ENCODE measurements at places on chromosomes 4 and X. TPM values are rescaled to one million over a fixed set of nuclear protein-coding genes. Genes with fewer than 3 reads are reported as not detected.

Gene CCDC110
- total RNA-seq: 0.34 TPM

DNA sequence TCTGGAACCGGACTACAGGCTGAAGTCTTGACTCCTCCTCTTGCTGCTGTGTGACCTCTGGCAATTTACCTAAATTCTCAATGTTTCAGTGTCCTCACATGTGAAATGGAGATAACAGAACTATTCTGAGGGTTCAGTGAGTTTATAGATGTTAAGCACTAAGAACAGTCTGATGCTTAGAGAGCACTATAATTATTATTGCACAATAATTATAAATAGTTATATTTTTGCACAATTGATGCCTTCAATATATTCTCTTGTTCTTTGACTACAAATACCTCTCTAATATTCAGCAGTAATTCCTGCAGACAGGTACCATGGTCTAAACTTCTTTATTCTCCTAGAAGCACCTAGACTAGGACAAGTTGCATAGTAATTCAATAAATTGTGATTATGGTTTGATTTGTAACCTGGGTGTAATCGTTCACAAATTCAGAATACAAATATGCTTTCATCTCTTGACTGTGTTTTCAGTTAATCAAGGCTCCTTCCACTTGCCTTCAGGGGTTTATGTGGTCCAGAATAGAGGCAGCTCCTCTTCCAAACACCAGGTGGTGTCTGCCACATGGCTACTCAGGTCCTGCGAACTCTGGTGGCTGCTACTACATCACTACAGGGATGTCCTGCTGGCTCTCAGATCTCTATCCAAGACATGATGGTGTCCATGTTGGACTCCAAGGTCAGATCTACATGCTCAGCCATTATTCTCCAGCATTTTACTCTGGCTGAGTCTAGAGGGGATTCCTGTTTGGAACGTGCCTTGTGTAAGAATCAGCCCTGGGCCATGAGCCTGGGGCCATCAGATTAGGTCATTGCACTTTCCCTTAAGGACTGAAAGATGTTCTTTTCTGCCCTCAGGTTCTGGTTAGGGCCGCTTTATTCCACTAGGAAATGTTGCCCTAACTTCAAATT is 103.4 kb downstream of the QRFPR start:
- no peak for DNase-seq

GRCh38 chrX:23631136-23631535 is 36.2 kb upstream of the PRDX4 start:
- DNase-seq: no peak

DNA sequence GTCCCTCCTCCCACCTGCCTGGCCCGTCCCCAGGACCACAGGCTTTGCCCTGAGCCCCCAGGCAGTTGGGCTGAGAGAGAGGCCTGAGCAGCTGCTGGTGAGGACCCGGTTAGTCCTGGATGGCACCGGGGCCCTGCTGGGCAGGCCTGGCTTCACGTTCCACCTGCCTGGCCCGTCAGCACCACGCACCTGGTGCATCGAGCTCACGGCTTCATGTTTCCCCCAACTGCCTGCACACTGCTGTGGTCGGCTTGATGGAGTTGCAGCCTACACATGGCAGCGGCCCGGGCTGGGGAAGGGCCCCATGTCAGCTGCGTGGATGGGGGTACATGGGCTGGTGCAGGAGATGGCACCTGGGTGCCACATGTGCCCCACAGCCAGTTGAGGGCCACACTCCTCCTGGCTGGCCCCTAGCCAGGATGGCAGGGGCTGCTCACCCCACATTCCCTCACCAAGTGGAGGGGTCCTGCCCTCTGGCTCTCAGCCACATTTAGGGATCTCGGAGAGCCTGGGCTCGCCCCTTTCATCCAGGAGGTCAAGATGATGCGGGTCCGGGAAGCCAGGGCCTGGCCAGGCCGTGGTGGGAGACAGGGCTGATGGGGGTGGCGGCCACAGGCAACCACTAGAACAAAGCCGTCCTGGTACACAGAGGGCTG is 28.5 kb downstream of the NKX1-1 start:
- DNase-seq: no peak

GRCh38 chrX:132744470-132744869 is 214.0 kb downstream of the HS6ST2 start:
- no peak for DNase-seq

DNA sequence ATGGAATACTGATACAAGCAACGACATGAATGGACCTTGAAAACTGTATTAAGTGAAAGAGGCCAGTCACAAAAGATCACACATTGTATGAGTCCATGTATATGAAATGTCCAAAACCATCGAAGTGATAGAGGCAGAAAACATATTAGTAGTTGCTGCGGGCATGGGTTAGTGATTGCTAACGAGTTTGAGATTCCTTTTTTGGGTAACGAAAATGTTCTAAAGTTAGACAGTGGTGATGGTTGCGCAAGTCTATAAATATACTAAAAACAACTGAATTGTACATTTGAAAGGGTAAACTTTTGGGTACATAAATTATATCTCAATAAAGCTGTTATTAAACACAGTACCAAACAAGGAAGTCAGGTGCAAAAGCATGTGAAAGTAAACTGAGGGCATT is 234.5 kb downstream of the FBXW7 start:
- DNase-seq: no peak

DNA sequence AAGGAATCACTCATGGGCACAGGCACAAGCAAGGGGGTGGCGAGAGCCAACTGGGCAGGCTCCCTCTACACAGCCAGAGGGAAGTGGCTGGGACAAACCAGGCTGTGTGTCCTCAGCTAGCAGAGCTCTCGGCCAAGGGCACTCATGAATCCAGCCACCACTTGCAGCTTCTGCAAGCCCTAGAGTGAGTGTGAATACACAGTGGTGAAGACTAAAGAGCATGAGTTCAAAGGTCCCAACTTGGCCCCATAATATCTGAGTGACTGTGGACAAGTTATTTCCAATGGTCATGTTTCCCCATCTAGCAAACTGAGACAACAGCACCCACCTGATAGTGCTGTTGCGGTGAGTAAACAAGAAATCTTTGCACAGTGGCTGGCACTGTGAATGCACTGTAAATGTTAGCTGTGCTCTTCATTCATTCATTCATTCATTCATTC is 51.7 kb downstream of the ADGRG2 start:
- no peak for DNase-seq

DNA sequence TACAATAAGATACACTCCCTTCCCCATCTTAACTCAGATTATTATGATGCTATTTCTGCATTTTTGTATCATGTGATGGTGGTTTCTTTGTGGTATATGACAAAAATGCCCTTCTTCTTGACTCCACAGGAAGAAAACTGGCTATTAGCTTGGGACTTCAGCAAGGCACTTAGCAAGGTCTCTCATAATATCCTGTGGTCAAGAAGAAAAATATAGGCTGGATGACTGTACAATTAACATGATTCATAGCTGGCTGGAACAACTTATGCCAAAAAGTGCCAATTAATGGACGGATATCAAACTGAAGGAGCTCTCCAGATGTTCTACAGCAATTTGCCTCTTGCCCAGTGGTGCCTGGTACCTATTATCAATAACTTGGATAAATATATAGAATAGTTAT is 2.3 kb upstream of the MID1IP1 start:
- DNase-seq: no peak

- DNase-seq: no peak
Measured at GRCh38 chr4:75598390-75598789, 31.9 kb downstream of the CDKL2 start.

Gene PRAF2
- 17.1 TPM for total RNA-seq

- DNase-seq: no peak
Measured at GRCh38 chrX:12042615-12043014, 95.7 kb upstream of the FRMPD4 start.

DNA sequence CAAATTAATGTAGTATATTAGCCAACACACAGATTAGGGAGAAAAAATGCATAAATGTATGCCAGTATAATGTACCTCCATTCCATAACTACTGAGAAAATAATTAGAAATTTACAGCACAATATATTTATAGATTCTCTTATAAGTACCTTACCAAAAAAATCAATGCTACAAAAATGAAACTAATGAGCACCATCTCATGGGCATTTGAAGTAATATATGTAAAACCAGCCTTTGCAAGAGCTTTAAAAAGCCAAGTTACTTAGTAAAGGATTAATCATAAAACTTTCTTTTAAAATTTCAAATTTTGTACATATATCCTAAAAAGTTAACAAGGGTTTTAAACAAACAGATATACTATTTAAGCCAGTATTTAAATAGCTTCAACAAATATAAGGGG is 43.2 kb downstream of the LRBA start:
- no peak for DNase-seq

Gene DDX60
- total RNA-seq: 11.9 TPM

DNA sequence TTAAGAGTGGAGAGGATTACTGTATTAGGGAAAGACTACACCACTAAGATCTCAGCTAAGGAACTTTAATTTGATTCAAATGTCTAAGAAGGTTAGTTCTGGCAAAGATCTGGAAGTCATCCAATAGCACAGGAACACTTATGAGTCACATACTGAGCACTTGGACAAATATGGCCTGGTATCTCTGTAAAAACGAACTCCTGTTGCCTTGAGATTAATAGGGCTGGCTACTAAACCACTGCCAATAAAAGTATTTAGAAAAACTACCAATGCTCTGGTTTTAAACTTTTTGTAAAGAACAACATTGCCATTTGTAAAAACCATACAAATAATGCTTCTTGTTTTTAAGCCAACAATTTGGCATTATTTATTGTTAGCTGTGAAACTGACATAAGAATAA is 70.5 kb downstream of the SEC24D start:
- no peak for DNase-seq

- no peak for DNase-seq
Measured at GRCh38 chr4:294732-295131, 10.5 kb downstream of the ZNF732 start.

GRCh38 chr4:188624370-188624769 is 485.1 kb downstream of the TRIML1 start:
- no peak for DNase-seq

Gene NXF3
- not detected for total RNA-seq

Gene NXF2
- not detected for total RNA-seq

Gene ZFP92
- total RNA-seq: 0.08 TPM

Gene MRPS18C
- 18.0 TPM for total RNA-seq

DNA sequence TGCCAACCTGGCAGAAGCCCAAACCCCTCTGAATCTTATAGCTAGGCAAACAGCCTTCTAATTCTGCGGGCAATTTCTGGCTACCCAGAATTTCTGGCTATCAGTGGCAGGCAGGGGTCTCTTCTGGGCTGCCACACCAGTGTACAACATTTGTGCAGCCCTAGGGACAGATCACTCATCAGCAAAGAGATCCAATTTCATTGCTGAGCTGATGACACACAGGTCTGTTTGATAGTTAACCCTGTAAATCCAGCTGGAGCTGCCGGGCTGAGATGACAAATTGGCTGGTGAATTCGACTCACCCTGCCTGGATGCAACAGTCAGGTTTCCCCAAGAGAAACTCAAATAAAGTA is 2.4 kb downstream of the MID1 start:
- DNase-seq: no peak

Gene NPNT
- not detected for total RNA-seq

- DNase-seq: no peak
Measured at GRCh38 chr4:105622269-105622668, 69.8 kb downstream of the ARHGEF38 start.

DNA sequence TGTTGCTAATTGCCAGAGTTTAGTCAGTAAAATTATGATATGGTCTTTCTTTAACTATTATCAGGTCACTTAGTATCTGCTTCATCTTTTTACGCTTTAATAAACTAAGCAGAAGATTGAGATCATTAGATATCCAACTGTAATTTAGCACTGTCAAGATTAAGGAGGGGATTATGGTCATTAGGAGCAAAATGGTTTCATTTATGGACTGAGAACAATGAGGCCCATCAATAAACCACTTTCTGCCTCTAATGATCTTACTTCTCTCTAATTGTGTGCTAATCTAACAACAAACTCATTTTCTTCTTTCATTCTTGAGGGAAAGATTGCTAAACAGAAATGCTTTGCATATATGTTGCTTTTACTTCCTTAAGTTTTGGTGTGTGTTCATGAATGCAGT is 340.4 kb downstream of the RPA4 start:
- no peak for DNase-seq

GRCh38 chr4:98524230-98524629 is 134.2 kb downstream of the TSPAN5 start:
- DNase-seq: no peak

Gene TRIM75
- total RNA-seq: not detected

- DNase-seq: no peak
Measured at GRCh38 chr4:81019006-81019405, 11.5 kb upstream of the BMP3 start.

- DNase-seq: no peak
Measured at GRCh38 chr4:105677709-105678108, 30.8 kb downstream of the INTS12 start.

DNA sequence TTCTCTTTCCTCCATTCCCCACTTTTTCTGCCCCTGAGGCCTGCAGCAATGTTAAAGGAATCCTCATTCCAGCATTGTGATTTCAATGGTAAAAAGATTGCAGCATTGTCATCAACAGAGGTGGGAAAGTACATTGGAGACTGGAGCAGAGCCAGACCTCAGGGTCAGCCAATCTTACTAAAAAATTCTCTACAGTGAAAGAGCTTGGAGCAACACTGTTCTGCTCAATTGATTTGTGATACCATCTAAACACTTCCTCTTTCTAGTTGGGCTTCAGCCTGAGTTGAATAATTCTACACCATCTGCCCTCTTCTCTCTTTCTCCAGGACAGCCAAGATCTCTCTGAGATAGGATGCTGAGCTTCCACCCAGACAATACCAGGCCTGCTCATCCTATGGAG is 176.5 kb downstream of the AR start:
- DNase-seq: no peak

GRCh38 chrX:23816179-23816578 is 33.2 kb downstream of the SAT1 start:
- no peak for DNase-seq

DNA sequence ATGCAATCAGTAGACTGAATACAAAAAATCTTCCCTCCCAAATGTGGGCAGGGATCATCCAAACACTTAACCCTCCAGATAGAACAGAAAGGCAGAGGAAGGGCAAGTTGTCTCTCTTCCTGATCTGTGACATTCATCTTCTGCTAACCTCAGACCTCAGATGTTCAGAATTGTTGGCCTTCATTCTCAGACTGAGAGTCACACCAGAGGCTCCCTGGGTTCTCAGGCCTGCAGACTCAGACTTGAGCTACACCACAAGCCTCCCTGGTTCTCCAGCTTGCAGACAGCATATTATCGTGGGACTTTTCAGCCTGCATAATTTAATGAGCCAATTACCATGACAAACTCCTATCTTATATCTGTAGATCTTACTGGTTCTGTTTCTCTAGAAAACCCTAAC is 1471.6 kb upstream of the ADGRL3 start:
- DNase-seq: no peak

DNA sequence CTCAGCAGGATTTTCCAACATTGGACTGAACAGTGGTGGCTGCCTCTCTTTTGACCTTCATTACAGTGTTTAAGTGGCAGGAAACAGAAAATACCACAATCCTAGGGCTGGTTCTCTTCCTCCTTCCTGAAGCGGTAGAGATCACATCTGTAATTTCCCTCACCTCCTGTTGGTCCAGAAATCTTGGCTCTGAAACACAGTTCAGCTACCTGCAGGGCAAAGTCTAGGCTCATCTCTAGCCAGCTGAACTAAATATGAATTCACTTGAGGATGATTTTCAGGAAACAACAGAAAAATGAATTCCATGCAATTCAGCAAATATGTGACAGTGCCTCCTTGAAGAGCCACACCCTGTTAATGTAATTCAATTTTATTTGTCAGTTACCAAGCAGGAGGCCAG is 531.9 kb downstream of the INPP4B start:
- DNase-seq: no peak

GRCh38 chrX:68894142-68894512 is 65.3 kb downstream of the EFNB1 start:
- DNase-seq: no peak

- DNase-seq: no peak
Measured at GRCh38 chr4:106343865-106344646, 24.5 kb downstream of the GIMD1 start.

GRCh38 chr4:12286351-12286750 is 857.7 kb upstream of the HS3ST1 start:
- no peak for DNase-seq

Measured in CD4-positive, alpha-beta T cell (primary cell).